AG09309 (cell line): ENCODE measurements at places on chromosomes 7 and 10.
A peak's percentile ranks its signal among the peaks of the same experiment; 100 is the strongest.

DNA sequence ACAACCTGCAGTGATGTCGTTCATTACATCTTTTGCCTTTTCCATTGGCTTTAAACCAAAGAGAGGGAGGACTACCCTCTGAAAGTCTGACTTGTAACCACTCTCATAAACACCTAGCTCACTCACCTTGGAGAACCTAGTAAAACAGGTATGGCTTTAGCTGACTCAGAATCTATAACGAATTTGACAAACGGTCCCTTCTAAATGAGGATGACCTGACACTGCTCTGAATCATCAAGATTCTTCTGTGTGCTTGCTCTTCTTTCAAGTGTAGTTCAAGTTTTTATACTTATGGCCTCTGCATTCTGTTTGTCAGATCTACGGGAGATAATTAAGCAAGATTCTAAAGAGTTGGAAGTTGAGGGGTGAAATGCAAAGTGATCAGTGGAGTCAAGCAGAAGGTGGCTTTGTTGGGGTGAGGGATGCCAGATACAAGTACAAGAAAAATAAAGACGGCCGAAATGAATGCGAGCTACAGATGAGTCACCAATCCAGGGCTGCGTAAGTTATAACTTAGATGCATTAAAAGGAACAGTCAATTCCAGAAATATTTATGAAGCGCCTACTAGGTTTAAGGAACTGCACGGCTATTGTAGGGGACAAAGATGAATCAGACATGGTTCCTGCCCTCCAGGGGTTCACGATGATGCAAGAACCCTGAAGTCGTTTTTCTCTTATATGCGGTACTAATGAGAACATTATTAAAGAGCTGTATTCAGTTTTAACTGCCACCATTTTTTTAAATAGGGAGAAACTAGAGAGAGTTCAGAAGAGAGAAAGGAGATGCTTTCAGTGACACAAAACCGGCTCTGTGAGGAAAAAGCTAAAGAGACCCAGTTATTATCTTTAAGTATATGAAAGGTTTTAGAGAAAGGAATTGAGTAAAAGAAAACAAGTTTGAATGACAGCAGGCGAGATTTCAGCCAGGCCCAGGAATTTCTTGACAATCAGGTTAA, 6.5 kb downstream of the HIPK2 start:
- DNase-seq, result peak; percentile 28

GRCh38 chr7:150340024-150340749, 1.2 kb downstream of the RARRES2 start:
- DNase-seq, result no peak

DNA sequence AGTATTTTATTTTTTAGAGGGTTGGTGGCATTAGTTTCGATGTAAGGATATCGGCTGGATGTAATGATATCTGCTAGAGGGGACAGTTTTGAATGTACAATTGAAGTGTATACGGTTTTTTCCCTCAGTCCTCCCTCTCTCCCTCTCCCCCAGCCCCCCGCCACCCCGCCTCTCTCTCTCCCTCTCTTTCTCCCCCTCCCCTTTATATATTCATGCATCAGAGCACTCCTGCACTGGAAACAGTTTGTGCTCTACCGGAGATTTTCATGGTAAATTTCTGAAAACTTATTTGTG, 1.6 kb downstream of the GLCCI1 start:
- no peak for DNase-seq

DNA sequence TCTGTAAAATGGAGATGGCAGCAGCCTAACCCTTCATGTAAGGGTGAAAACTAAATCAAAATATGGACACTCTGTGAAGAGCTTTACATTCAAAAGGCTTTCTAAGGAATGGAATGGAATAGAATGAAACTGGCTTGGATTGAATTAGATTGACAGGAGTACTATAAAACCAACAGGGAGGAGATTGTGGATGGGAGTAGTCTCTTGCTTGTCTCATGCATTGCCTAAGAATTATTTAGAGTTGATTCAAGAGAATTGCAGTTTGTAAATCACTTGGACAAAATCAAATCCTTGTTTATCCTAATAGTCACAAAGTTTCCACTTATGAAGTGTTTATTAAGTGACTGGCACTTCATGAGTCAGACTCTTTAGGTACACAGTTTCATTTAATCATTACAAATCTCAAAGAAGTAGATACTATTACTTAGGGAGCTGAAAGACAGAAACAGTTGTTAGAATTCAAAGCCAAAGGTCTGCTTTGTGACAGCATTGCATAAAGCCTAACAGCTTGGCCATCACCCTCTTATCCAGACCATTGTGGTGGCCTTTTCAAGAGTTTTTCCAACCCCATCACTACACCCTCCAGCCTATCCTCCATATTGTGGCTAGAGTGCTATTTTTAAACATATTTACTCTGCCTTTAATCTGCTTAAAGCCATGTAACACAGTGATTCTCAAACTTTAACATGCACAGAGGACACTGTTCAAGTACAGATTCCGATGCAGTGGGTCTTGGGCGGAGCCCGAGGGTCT, 91.9 kb upstream of the GHITM start:
- DNase-seq, result no peak

- no peak for DNase-seq
These were observed 15.6 kb downstream of the PARP12 start for GRCh38 chr7:140047197-140047596.

- DNase-seq, result no peak
These were observed 239.5 kb downstream of the MGMT start for GRCh38 chr10:129706523-129706922.

DNA sequence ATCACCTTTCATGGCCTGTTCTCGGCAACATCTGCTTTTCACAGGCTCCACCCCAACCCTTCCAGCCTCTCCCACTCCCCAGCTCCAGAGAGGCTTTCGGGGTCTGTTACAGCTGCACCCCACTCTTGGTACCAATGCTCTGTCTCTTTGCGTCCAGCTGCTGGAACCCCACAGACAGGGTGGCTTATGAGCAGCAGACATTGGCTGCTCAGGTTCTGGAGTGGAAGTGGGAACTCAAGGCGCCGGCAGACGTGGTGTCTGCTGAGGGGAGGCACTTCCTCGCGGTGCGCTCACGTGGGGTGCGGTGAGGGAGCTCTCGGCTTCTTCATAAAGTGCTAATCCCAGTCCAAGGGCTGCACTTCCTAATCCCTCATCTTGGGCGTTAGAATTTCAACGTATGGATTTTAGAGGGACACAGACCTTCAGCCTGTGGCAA, 185.7 kb downstream of the ELFN1 start:
- no peak for DNase-seq

GRCh38 chr7:45525057-45525456, 49.1 kb upstream of the ADCY1 start:
- no peak for DNase-seq

GRCh38 chr7:99184532-99185218, 23.2 kb downstream of the KPNA7 start:
- DNase-seq, result no peak

- no peak for DNase-seq
These were observed 234.4 kb downstream of the GLI3 start for GRCh38 chr7:42002654-42003053.

DNA sequence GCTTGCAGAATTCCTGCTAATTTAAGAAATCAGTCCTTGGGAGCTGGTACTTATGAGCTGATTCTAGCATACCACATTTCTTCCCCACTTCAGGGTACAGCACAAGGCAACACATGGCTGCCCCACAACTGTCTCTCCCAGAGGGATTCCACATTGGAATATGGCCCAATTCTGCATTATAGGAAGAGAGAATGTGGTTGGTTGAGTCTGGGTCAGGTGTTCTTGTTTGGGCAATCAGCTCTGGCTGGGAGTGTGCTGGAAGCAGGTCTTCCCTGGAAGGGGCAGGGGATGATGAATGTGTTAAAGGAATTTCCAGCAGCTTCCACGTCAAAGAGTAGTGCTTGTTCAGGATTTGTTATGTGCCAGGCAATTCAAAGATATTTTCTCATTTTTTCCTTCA, 95.7 kb downstream of the BUB3 start:
- DNase-seq, result no peak

GRCh38 chr7:154598396-154598795, 404.5 kb downstream of the PAXIP1 start:
- no peak for DNase-seq

- no peak for DNase-seq
These were observed 27.4 kb downstream of the MINPP1 start for GRCh38 chr10:87531908-87532622.

- no peak for DNase-seq
These were observed 388.6 kb upstream of the C7orf33 start for GRCh38 chr7:148201992-148202391.

DNA sequence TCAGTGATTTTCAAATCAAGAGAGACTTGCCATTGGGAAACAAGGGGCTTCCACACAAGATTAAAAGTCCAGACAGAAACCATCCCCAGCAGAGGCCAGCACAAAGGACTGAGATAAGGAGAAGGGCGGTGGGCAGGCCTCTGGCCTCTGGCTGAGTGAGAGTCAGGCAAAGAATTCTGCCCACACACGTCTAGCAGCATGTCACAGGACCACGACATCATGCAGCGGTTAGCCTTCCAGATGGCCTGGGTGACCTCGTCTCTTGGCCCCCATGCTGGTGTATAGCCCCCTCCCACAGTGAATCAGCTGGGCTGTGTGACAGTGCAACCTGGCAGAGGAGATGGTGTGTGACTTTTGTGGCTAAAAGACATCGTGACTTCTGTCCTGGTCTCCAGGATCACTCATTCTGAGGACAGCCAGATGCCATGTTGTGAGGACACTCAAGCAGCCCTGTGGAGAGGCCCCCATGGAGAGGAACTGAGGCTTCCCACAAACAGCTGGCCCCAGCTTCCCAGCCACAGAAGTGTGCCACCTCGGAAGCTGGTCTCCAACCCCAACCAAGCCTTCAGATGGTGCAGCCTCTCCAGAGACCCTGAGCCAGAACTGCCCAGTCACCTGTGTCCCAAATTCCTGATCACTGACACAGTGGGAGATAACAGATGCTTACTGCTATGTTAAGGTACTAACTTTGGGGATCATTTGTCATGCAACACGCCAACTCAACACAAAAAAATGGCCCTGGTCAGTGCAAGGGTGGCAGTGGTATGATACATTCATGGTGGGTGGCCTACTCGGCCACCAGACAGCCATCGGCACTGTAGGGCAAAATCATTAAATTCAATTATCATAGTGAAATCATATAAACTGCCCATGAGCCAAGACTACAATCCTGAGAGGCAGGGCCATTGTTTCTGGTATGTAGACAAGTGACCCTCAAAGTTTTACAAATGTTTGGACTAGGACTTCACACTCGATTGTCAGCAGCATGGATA, 73.2 kb downstream of the TNS3 start:
- DNase-seq, result no peak

GRCh38 chr10:1716839-1717238, 20.5 kb downstream of the ADARB2 start:
- DNase-seq, result no peak

DNA sequence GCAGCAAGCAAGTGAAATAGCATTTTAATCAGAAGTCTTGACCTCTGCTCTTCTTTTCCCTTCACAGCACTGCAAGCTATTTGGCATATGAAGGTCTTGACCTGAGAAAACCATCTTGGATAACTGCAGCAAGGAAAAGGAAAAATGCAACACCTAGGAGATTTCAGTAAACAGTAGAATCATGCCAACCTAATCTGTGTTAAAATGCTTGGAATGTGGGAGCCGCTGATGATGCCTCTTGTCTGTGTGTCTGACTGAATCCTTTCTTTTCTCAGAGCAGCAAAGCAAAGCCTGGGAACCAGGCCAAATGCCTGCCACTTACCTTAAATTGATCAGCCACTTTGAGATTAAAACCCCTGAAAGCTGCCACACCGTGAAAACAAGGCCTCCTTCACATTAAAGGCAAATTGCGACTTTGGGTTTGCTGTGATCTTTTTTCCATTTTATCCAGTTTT, 80.4 kb upstream of the CDK6 start:
- peak; percentile 33 for DNase-seq

- no peak for DNase-seq
These were observed 2.2 kb upstream of the CPA4 start for GRCh38 chr7:130290745-130291144.

DNA sequence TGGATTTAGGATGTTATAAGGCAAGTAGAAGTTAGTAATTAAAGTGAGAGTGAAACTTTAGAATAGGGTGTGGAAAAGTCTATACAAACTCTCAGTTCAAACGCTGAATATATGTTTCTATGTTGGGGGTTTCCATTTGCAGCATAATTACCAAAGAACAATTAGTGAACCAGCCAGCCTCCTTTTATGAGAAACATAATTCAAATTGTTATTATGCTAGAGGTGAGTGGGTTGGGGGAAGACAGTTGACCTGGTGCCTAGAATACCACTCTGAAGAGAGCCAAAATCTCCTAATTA, 435.8 kb downstream of the MDFIC start:
- DNase-seq, result no peak

- DNase-seq, result no peak
These were observed 6.6 kb upstream of the PDLIM1 start for GRCh38 chr10:95297402-95297801.

DNA sequence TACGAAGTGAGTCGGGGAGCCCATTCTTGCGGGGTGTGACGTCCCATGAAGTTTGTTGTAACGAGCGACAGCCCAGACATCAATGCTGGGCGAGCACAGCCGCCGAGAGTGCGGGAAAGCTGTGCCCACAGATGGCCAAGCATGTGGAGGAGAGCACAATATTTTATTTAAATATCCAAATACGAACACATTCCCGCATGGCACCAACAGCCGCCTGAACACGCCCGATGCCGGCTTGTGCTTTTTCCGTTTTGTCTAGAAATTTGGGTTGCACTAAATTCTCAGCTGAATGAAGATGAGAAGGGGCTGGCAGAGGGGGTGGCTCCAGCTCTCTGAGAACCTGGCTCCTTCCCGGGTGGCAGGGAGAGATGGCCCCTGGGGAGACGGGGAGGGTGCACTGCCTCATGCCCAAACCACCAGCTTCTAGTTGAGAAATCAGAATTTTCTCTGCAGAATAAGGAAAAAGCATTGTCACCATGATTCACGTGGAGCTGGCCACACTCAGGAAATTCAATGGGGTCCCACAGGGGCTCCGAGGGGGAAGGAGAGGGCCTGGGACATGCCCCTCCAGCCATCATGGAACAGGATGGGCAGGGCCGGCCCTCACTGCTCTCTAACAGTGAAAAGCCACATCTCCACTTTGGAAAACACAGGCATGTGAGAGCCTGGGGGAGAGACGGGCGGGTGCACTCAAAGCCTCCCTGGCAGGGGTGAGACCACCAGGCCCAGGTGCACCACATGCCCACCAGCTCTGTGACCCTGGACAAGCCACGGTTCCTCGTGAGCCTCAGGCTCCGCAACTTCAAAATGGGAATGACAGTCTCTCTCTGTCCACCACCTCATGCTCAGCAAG, 48.3 kb downstream of the EBF3 start:
- DNase-seq, result no peak
